ENCODE measurements at places on chromosomes 6 and 20. TPM values are rescaled to one million over a fixed set of nuclear protein-coding genes. Genes with fewer than 3 reads are reported as not detected.

GRCh38 chr20:1657556-1658334 is at the start of gene SIRPG:
SIRPG (minus strand) TSS chr20:1657779; CDS start chr20:1657714, 65 bp downstream.
- DNase-seq: no peak

DNA sequence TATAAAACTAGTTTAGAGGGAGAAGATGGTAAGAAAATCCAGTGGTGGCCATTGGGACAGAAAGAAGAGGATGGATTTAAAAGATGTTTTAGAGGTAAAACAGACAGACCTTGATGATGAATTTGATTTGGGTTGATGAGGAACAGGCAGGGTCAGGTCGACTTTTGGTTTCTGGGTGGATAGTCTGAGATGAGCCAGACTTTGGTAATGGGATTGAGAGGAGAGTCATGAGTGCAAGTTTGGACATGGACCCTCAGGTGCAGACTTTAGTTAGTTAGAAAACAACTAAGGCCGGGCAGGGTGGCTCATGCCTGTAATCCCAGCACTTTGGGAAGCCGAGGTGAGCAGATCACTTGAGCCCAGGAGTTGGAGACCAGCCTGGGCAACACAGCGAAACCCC is 257.9 kb downstream of the MAFB start:
- no peak for DNase-seq

DNA sequence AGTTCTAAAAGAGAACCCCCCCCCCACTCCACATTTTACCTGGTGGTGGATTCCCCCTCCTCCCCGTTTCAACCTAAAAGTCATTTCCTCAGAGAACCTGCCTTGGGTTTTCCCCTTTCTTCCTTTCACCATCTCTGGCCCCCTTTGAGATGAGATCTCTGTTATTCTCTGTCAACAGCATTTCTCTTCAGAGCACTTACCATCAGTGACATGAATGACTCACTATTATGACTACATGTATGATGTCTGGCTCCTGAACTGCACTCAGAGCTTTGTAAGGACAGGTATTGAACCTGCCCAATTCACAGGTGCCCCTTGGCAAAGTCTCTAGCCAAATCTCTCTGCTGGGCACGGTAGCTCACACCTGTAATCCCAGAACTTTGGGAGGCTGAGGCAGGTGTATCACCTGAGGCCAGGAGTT is 61.4 kb upstream of the JARID2 start:
- DNase-seq: no peak

DNA sequence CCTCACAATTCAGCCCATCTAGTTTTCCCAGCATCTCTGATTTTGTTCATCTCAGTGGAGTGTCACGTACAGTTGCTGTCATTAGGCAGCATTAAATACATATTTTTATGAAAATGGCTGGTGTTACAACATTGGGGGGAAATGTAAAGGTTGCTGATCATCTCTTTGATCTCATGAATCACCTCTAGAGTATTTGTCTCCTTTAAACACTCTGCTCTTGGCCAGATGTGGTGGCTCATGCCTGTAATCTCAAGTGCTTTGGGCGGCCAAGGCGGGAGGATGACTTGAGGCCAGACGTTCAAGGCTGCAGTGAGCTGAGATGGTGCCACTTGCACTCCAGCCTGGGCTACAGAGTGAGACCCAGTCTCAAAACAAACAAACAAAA is 128.1 kb downstream of the IPCEF1 start:
- no peak for DNase-seq

DNA sequence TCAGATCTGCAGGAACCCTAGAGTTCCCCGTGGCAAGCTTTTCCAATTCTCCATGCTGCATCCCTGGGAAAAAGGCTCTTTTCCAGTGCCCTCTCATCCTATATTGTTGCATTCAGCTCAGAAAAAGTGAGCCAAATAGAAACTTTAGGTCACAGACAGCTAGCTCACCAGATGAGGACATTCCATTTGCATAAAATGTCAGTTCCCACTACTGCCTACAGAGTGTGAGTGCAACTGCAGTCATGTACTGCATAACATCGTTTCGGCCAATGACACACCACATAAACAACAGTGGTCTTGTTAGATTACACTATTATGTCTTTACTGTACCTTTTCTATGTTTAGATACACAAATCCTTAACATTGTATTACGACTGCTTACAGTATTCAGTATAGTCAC is 8.6 kb downstream of the HS3ST5 start:
- no peak for DNase-seq

Gene NR2E1
- 0.05 TPM for total RNA-seq

- no peak for DNase-seq
Measured at GRCh38 chr6:169833258-169833794, 81.9 kb downstream of the ERMARD start.

DNA sequence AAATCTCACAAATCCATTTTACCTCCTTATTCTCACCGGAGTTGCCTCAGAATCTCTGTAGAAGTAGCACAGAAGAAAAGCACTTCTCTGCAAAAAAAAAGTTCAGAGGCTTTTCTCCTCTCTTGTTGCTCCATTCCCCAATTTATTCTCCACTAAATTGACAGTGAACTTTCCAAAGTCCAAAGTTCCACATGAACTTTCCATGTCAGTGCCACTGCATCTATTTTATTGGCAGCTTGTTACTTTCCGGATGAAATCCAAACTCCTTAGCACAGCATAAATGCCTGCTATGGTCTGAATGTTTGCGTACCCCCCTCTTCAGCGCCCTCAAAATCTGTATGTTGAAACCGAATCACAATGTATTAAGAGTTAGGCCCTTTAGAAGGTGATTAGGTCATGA is 77.0 kb upstream of the MAP7 start:
- no peak for DNase-seq
